ENCODE measurements at places on chromosomes 12 and 14. TPM values are rescaled to one million over a fixed set of nuclear protein-coding genes. Genes with fewer than 3 reads are reported as not detected.

DNA sequence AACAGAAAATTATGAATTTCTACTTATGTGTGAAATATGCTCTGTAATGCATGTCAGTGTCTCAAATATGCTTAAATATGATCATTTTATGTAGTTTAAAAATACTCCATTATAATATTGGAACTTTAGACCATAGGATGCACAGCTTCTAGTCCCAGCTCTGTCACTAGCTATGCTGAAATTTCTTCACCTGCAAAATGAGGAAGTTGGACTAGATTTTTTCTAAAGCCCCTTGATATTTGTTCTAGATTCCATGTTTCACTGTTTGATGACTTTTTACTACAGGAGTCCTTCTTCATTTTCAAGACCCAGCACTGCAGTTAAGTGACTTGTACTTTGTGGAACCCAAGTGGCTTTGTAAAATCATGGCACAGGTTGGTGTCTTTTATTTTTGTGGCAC is 90.1 kb downstream of the LRRK2 start:
- DNase-seq = no peak

The HOXC13 gene
- not detected for total RNA-seq

The CD69 gene
- total RNA-seq = 53.6 TPM

- no peak for DNase-seq
Observed at GRCh38 chr12:109727039-109727723, 13.6 kb downstream of the FAM222A start.

- no peak for DNase-seq
Observed at GRCh38 chr12:22569253-22569652, 24.9 kb upstream of the C2CD5 start.

GRCh38 chr12:2941524-2941923 is 17.7 kb upstream of the TEAD4 start:
- DNase-seq = no peak

DNA sequence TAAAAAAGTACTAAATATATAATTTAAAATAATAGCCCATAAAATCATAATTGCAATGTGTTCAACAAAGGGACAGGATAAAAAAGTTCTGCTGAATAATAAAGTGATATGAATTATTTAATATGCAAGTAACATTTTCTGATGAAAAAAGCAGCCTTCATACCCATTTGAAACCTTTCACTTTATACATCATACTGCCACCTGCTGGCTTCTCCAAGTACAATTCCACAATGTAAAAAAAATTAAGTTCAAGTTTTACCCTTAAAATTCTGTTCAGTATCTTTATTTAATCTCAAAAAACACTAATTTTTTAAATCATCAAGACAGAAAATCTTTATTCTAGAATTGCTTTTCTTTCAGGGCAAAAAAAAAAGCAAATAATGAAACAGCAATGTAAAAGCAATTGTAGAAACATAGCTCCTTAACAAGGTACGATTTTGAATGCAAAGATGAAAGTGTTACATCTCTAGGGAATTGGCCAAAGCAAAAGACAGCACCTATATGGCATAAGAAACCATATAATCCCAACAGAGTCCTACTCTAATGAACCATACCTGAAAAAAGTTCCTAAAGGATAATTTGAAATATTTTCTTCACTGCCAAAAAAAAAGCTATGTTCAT is 15.0 kb downstream of the MDM1 start:
- peak; percentile 61 for DNase-seq

GRCh38 chr14:72708708-72709475 is 185.0 kb downstream of the DPF3 start:
- DNase-seq = no peak

The COQ10A gene
- total RNA-seq = 15.4 TPM

GRCh38 chr12:57135527-57136326 is 7.4 kb downstream of the LRP1 start:
- DNase-seq = peak; percentile 54

The LIN7A gene
- total RNA-seq = 0.75 TPM

GRCh38 chr12:66359300-66359699 is 57.0 kb downstream of the HELB start:
- no peak for DNase-seq

DNA sequence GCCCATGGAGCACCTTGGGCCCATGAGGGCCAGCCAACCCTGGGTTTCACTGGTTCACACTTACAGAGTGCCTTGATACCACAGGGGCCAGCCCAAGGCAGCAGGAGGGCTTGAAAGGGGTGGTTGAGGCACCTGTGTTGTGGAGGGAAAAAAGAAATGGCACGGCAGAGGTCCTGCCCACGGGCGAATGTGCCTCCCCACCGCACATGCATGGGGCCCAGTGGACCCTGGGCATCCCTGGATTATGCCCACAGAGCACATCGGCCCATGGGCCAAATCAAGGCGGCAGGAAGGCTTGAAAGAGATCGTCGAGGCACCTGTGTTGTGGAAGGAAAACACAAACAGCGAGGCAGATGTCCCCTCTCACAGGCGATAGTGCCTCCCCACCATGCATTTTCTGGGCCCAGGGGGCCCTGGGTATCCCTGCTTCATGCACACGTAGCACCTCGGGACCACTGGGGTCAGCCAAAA is 378.1 kb downstream of the ALG10 start:
- no peak for DNase-seq

- no peak for DNase-seq
Observed at GRCh38 chr12:131047789-131048610, 94.3 kb downstream of the ADGRD1 start.

DNA sequence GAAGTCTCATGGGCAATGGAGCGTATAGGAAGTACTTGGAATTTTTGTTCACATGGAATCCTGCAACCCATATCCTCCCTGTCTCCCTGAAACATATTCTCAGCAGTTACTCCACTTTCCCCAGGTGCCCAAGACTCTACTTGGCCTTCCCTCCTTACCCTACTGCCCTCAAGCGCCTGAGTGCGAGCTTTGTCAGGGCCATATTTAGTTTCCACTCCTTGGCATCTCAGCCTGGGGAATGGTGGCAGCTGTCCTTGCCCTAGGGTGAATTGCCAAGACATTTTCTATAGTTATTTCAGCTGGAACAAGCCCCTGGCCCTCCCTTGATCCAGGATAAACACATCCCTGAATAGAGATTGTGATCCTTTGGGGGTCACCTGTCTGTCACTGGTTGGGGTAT is 569.3 kb upstream of the LRFN5 start:
- no peak for DNase-seq

- DNase-seq = no peak
Observed at GRCh38 chr14:32606301-32606700, 277.2 kb downstream of the AKAP6 start.

DNA sequence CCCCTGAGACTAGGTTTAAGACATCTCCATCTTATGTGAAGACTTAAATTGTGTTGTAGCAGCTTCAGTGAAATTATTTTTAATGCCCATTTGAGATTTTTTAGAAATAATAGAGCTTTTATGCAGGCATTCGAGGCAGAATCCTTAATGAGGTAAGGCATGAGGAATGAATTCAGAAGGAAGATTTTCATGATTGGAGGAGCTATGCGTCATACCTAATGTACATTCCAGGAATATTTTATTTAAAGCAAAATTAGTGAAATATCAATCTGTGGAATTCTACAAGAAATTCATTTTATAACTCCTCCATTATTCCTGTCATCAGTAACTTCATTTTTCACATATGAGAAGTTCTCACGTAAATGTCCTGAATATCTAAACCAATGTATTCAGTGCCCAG is 36.0 kb upstream of the GARIN6 start:
- DNase-seq = no peak

DNA sequence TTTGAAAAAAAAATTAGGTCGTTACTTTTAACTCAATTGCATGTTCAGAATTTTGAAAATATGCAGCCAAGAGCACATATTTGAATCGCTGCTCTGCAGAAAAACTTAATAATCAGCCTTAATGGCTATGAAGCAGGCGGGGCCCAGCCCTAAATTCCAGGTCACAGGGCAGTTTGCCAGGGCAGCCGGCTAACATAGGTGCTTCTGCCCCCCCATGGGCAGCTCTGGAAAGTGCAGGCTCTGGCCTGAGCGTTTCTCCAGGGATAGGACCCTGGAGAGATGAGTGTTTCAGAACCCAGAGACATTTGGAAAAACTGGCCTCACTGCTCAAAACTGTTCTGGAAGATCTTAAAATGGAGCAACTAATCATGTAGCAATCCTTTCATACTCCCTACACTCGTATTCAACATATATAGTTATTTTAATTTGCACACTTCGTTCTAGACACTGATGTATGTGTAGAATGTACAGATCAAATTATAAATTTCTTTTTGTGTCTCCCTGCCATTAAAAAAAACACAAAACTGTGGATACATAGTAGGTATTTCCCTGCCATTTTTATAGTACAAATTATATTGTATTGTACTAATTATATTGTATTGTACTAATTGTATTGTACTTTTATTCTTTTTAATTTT is 26.0 kb upstream of the PTGR2 start:
- peak; percentile 80 for DNase-seq

DNA sequence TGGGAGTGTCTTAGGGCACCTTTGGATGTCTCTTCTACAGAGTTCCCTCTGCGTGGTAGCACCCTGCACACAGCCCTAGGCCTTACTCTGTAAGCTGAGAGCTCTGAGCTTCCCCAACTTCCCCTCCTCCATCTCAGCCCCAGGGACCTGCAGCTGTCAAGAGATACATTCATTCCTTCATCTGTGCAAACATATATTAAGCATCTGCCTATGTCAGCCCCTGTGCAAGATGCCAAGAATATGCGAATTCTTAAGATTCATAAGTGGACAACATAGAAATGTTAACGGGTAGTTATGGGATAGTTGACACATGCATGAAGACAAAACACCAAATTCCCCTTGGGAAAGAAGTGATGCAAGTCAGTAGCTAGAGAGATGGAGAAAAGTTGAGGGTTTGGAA is 190.8 kb downstream of the SLC41A2 start:
- DNase-seq = no peak

DNA sequence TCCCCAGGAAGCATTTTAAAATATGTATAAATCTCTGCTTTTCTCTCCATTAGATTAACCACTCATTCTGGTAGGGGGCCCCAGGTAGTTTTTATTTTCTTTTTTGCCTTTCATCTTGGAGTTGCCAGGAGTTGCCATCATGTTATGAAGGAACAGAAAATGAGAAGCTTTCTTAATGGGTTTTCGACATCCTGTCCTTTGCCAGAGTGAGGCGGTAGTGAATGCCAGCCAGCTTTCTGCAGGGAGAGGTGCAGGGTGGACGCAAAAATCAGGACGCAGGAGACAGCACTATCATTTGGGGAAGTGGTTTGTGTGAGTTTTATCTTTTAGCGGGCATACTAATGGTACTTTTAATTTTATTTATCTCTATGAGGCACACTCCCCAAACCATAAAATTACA is 1.7 kb downstream of the RASSF8 start:
- DNase-seq = no peak

GRCh38 chr12:132465269-132466190 is 24.4 kb upstream of the FBRSL1 start:
- DNase-seq = no peak

DNA sequence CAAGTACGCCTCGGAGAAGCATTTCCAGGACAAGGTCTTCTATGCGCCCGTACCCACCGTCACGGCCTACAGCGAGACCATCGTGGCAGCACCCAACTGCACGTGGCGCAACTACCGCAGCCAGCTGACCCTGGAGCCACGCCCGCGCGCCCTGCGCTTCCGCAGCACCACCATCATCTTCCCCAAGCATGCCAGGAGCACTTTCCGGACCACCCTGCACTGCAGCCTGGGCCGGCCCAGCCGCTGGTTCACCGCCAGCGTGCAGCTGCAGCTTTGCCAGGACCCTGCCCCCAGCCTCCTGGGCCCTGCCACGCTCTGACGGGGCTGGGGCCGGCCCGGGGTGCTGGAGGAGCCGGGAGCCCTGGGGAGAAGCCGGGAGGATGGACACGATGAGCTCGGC is 19.3 kb downstream of the RFLNA start:
- no peak for DNase-seq

DNA sequence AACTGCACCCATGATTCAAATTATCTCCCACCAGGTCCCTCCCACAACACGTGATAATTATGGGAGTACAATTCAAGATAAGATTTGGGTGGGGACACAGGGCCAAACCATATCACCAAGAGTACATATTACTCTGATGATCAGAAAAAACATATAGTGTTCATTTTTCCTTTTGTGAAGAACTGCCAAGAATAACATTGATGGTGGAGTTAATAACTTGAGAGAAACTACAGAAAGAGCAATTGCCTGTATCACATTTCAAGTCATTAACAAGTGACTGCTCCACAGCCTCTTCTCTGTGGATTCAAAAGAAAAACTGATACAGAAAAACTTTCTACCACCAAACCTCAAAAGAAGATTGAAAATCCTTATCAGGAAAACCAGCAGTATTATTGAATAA is 34.7 kb downstream of the GRIP1 start:
- DNase-seq = no peak

The CEBPE gene
- not detected for total RNA-seq

Measured in natural killer cell treated with Interleukin-12 subunit alpha and Interleukin-12 subunit beta and Interleukin-15 and Interleukin-18, amount 100 ng/mL, for 72 hours (primary cell).